ENCODE measurements at places on chromosomes 4 and X. TPM values are rescaled to one million over a fixed set of nuclear protein-coding genes. Genes with fewer than 3 reads are reported as not detected.

DNA sequence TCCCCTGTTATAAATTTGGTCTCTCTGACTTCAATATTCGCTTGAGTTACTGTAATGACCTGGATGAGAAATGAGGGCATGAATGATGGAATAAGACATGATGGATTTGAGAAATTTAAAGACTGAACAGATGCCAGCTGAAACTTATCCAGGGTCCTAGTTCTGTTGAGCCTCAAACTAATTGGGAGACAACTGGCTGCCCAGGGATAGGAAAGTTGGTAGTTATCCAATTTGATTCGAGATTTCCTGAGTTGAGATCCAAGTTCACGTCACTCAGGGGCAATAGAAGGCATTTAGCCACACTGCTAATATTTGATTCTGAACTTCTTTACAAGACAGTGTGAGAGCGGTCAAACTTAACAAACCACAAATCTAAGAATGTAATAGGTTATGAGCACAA is 159.0 kb upstream of the CXCL13 start:
- no peak overlapping the region for H3K4me3 ChIP-seq
- no peaks in the 10 kb centered on the region for H3K36me3 ChIP-seq

DNA sequence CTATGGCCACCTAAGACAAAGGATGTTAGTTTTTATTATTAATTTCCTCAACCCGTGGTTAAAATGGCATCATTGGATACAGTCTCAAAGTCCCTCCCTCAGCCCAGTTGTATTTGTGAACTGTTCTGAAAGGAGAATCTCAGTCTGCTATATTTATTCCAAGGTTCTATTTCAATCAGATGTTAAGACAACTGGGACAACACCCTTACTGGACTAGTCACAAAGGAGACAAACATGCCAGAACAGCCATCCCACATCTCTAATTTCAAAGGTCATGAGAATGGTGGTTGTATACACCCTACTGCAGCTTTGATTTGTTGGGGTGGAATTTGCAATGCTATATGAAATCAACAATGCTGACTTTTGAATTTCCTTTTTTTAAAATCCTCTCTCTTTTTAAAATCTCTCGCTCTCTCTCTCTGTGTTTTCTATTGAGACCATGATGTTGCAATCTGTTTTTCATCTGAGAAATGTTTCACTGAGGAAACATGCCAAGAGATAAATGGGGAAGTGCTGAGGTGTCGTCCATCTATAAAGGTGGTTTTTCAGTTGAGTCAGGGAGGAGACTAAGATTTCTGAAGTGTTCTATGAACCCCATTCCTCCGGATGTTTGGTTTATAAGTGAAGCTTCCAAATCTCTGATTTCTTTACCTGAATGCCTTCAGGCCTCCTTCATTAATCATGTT is 201.5 kb upstream of the GATB start:
- no peaks in the 10 kb centered on the region for H3K36me3 ChIP-seq
- no peak overlapping the region for H3K27ac ChIP-seq
- H3K27me3 ChIP-seq: no peaks in the 10 kb centered on the region
- DNase-seq: no peak
- no peak overlapping the region for H3K4me3 ChIP-seq
- H3K4me1 ChIP-seq: no peaks in the 10 kb centered on the region

DNA sequence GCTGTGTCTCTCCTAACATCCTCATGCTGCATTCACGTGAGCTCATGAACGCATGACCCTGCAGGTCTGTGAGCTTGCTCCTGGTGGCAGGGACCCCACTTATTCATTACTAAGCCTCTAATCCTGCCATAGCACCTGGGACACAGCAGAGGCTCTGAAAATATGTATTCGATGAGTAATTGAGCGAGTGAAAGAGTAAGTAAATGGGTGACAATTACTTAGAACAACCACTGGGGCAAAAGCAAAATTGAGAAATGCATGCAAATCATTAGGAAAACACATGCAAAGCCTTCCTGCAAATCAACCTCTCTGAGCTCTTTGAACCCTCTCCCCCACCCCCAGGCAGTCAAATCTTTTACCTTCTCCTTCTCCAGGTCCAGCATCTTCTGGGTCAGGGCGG is 23.6 kb upstream of the C4orf50 start:
- DNase-seq: no peak
- no peaks in the 10 kb centered on the region for H3K4me1 ChIP-seq
- no peaks in the 10 kb centered on the region for H3K36me3 ChIP-seq
- H3K4me3 ChIP-seq: no peak overlapping the region

GRCh38 chr4:61200916-61201526 is 895 bp downstream of the ADGRL3 start:
- H3K4me1 ChIP-seq: peaks cover 14% of the 10 kb centered on the region
- no peak overlapping the region for H3K4me3 ChIP-seq
- DNase-seq: no peak

DNA sequence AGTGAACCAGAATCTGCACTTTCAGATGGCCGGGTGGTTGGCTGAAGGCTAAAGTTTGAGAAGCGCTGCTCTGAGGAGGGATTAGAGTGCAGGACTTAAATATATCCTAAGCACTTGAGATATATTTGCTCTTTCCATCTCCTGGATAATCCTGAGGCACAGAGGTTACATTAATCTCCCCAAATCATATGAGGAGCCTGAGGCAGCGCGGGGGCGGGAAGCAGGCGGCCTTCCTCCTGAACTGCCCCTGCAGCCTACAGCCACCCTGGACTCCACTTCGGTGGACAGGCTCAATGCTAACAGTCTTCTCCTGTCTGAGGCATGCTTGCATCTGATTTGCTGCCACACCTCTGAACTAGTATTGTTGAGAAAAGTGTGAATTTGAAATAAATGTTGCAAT is 72.5 kb downstream of the AFAP1 start:
- peaks cover 9% of the 10 kb centered on the region for H3K36me3 ChIP-seq
- H3K4me1 ChIP-seq: no peaks in the 10 kb centered on the region
- H3K27ac ChIP-seq: no peak overlapping the region
- DNase-seq: no peak
- no peak overlapping the region for H3K4me3 ChIP-seq

DNA sequence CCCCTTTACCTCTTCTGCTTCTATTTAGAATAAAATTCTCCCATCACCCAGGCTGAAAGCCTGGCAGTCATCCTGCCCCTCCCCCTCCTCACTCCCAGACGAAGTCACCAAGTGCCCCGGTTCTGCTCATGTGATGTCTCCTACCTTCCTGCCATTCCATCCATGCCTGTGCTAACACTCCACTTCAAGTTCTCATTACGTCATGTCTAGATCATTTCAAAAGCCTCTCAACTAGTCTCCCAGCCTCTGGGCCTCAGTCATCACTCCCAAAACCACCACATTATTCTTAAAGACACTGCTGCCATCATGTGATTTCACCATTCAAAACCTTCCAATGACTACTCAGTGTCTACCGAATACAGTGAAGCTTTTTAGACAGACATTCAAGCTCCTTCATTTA is 17.2 kb upstream of the HOPX start:
- no peaks in the 10 kb centered on the region for H3K27me3 ChIP-seq
- no peak for DNase-seq
- no peaks in the 10 kb centered on the region for H3K36me3 ChIP-seq
- peaks cover 4% of the 10 kb centered on the region for H3K4me1 ChIP-seq

GRCh38 chr4:26083987-26084386 is 170.0 kb downstream of the SMIM20 start:
- H3K4me3 ChIP-seq: no peak overlapping the region
- no peaks in the 10 kb centered on the region for H3K27me3 ChIP-seq
- no peaks in the 10 kb centered on the region for H3K36me3 ChIP-seq
- H3K27ac ChIP-seq: no peak overlapping the region

- no peak overlapping the region for H3K27ac ChIP-seq
- H3K4me3 ChIP-seq: no peak overlapping the region
- no peaks in the 10 kb centered on the region for H3K36me3 ChIP-seq
- no peaks in the 10 kb centered on the region for H3K27me3 ChIP-seq
Observed at GRCh38 chr4:187027272-187027671, 303.6 kb upstream of the FAT1 start.

DNA sequence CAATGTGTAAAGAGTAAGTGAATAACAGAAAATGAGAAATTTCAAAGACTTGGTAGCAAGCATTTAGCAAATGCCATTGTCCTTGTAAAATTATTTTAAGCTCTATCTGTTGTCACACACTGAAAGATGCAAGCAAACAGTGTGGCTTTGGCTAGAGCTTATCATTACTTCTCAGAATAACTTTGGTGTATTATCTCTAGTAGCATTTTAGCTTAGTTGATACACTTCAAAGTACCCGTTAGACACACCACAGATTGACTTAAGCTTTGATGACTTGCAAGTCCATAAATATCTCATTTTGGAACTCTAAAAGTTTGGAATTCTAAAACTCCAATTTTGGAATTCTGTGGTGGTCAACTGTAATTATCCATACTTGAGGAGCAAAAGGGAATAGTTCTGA is 98.6 kb downstream of the PDLIM5 start:
- no peak for DNase-seq

GRCh38 chr4:138835832-138836533 is 179.6 kb upstream of the NOCT start:
- H3K4me1 ChIP-seq: no peaks in the 10 kb centered on the region
- H3K27me3 ChIP-seq: no peaks in the 10 kb centered on the region
- no peak for DNase-seq

Gene PDLIM3
- total RNA-seq: 183 TPM

Gene MAGEC1
- not detected for total RNA-seq

Gene C4orf36
- total RNA-seq: 4.0 TPM

Gene TMSB15C
- total RNA-seq: 3.3 TPM

Gene RWDD4
- total RNA-seq: 4.6 TPM

Gene CXXC4
- 2.9 TPM for total RNA-seq

Data from upper lobe of left lung (tissue), 6 donors.